ENCODE measurements at places on chromosomes 12 and 14.

- DNase-seq, result no peak
Measured at GRCh38 chr12:46382408-46382963, 9.9 kb upstream of the SLC38A2 start.

- DNase-seq, result no peak
Measured at GRCh38 chr14:52304248-52304904, 9.7 kb upstream of the PTGER2 start.

- DNase-seq, result no peak
Measured at GRCh38 chr14:73058922-73059673, 764 bp downstream of the RBM25 start.

- DNase-seq, result no peak
Measured at GRCh38 chr14:77923131-77923936, 123.4 kb downstream of the ADCK1 start.

DNA sequence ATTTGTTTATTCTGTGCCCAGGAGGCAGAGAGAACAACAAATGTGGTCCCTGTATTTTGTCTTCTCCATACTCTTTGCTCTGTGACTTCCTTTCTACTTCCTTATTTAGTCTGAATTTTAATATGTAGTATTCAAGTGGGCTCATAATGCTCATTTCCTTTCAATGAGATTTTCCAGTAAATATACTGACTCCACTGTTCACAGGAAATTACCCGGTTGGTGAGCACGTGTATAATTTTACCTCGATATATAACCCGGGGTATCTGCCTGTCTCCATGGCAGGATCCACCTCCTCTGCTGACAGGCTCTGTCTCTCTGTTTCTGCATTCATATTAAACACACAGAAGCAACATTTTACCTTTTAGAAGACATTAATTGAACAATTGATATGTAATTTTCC is 166.0 kb downstream of the SLC38A4 start:
- DNase-seq, result no peak

GRCh38 chr14:99252443-99252939 is 19.5 kb downstream of the BCL11B start:
- no peak for DNase-seq

GRCh38 chr14:59582845-59583509 is 6.4 kb upstream of the CCDC175 start:
- DNase-seq, result no peak

DNA sequence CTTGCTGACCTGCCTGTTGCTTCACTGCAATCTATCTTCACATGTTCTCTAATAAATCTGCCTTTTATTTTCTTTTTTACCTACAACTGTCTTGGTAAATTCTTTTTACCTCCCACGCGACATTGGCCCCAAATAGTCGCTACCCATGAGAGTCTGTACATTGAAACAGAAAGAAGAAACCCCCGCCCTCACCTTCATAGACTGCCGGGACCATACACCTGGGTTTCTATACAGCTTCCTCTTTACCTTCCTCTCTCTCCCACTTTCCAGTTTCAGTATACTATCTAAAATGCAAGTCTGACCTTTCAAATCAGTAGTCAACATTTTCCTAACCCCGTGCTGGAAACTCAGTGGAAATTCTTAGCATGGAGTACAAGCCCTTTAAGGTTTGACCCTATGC is 4.8 kb downstream of the SLC8A3 start:
- DNase-seq, result no peak

DNA sequence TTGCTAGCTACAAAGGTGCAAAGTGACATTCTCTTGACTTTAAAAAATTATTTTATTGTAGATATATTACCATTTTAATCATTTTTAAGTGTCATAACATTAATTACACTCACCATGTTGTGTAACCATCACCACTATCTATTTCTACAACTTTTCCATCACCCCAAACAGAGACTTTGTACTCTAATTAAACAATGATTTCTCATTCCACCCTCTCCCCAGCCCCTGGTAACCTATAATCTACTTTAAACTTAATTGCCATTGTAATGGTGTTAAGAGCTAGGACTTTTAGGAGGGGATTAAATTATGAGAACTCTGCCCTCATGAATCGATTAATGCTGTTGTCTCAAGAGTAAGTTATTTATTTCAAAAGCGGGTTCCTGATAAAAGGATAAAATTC is 352.9 kb upstream of the SEL1L start:
- no peak for DNase-seq

GRCh38 chr14:89110110-89110509 is 285.7 kb downstream of the TTC8 start:
- DNase-seq, result no peak

DNA sequence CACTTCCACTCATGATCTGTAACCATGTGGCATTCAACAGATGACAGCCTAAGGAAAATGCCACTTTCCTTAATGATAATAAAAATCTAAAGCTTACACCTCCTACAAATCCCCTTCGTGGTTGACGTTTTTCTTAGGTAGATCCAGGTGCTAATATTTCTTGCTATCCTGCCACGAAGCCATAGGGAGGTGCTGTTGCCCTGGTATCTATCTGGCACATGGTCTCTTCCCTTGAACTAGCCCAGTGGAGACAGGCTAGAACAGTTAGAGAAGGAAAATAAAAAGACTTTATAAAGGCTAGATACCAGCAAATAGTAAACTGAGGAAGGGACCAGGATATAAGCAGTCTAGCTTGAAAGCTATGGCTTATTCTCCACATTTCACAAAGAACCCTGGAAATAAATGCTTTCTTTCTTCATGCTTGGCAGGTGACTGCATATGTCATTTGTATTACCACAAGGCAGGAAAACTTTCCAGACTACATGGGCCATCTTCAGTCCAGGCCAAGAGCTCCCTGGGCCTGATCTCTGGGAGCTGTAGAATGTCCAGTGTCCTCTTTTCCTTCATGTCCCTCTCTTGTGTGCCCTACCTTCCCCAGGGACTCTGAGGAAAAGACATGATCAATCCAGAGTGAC is 15.3 kb downstream of the SPIC start:
- DNase-seq, result no peak

DNA sequence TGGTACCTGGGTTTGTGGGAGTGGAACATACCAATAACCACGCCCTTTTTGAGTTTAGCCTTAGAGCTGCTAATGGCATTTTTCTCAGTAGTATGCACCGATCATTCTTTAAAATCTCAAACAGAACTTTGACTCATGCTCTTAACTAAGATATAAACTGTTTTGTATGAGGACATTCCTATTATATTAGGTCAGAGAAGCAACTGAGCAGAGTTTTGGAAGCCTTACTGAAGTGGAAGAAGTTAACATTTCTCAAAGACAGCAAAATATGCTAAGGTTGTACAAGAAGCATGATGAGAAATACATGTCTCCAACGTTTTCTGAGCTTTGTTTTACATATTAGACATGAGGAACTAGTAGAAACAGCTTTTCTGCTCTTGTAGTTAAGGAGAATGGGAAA is 819.2 kb downstream of the FSCB start:
- no peak for DNase-seq

- no peak for DNase-seq
Measured at GRCh38 chr14:96100161-96101064, 61.3 kb downstream of the C14orf132 start.

DNA sequence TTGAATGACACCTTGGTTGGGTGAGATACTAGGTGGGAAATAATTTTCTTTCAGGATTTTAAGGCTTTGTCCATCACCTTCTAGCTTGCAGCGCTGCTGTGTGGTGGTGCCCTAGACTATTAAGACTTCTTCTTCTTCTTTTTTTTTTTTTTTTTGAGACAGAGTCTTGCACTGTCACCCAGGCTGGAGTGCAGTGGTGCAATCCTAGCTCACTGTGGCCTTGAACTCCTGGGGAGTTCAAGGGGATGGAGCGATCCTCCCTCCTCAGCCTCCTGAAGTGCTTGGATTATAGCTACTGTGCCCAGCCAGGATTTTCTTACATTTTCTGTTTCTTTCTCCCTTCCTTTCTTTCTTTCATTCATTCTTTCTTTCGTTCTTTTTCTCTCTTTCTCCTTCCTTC is 10.3 kb upstream of the MTA1 start:
- DNase-seq, result no peak

DNA sequence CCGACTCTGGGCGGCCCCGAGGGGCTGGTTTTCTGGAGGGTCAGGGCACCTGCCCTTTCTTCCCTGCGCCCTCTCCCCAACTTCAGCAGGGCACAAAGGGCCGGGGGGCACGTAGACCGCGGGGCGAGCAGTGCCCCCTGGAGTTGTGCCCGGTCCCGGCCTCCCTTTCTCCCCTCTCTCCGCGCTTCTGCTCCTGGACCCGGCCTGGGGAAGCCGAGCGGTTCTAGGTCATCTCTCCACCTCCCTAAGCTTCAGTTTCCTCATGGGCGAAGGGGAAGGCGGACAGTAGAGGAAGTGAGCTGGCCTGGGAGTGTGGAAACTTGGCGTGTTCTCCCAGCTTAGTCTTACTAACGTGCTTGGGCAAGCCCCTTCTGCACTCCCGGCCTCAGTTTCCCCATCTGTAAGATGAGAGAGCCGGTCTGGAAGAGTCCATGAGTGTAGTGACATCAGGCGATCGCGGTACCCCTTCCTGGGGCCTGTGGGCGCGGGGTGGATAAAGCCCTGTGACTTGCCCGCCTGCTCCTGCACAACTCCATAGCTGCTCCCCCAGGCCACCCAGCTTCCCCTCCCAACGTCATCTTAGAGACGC is 158.6 kb upstream of the PARP11 start:
- no peak for DNase-seq

- no peak for DNase-seq
Measured at GRCh38 chr12:109625131-109625559, 51.6 kb downstream of the MVK start.

- no peak for DNase-seq
Measured at GRCh38 chr12:8685051-8685450, 12.7 kb upstream of the RIMKLB start.

- DNase-seq, result no peak
Measured at GRCh38 chr14:92647797-92648279, 100.6 kb downstream of the LGMN start.

GRCh38 chr14:38838979-38839323 is 264.1 kb downstream of the SEC23A start:
- DNase-seq, result no peak

DNA sequence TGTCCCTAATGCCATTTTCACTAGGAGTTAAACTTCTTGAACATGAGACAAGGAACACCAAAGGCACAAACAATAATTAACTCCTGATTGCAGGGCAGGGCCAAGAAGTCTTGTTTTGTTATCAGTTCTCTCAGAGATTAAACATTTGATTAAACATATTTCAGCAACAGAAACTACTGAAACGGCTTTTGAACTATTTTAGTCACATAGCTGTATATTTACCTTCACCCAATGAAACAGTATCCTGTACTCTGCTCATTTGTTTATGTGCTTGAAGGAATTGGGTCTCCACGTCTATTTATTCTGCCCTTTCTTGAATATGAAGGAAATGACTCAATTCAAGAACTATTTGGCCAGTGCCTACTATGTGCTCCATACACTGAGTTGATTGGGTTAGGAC is 51.3 kb upstream of the PTCSC3 start:
- DNase-seq, result no peak

DNA sequence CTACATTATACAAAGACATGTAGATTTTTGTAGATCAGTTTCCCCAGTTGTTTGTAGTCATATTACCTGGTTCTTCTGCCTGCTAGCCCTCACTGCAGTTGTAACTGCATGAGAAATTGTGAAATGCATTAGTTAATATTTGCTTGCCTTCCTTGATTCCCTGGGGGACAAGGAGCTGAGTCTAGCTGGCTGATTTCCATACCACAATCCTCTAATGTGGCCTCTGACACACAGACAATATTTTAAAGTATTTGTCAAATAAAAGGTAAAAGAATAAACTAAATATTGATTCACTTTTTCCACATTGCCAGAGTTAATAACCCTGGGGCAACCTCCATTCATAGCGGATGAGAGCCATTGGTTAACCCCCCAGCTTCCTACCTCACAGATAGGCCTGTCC is 128.8 kb upstream of the TMEM132C start:
- no peak for DNase-seq

DNA sequence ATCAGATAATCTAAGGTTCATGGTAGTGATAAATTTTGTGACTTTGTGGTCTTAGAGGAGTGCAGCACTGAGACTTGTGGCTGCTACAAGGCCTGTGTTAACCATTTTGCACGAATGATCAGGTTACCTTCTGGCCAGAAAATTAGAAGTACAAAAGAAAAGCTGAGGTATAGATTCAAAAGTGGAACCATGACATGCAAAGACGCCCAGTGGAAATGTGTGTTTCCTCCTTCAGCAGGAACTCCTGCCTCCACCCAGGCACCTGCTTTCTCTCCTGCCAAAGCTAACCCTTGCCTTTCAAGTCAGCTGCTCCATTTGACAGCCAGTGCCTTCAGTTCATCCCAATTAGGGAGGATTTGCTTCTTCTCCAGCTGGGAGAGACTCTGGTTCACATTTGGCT is 10.1 kb downstream of the PDE6H start:
- DNase-seq, result no peak

DNA sequence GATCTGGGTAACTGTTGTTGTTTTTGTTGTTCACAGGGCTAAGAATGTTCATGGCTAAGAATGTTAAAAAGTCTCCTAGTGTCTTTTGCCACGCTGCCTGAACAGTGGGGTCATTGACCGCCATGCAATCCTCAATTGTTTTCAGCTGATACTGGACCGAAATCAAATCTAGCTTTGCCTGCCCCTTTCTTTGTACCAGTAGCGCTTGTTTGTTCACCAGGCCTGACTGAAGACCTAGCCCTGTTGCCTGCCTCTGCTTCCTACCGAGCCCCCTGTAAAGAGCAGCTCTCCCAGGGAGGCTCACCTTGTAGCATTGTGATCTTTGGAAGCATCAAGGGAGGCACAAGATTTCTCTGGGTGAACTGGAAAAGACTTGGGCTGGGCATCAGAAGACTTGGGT is 6.7 kb downstream of the PSEN1 start:
- no peak for DNase-seq

DNA sequence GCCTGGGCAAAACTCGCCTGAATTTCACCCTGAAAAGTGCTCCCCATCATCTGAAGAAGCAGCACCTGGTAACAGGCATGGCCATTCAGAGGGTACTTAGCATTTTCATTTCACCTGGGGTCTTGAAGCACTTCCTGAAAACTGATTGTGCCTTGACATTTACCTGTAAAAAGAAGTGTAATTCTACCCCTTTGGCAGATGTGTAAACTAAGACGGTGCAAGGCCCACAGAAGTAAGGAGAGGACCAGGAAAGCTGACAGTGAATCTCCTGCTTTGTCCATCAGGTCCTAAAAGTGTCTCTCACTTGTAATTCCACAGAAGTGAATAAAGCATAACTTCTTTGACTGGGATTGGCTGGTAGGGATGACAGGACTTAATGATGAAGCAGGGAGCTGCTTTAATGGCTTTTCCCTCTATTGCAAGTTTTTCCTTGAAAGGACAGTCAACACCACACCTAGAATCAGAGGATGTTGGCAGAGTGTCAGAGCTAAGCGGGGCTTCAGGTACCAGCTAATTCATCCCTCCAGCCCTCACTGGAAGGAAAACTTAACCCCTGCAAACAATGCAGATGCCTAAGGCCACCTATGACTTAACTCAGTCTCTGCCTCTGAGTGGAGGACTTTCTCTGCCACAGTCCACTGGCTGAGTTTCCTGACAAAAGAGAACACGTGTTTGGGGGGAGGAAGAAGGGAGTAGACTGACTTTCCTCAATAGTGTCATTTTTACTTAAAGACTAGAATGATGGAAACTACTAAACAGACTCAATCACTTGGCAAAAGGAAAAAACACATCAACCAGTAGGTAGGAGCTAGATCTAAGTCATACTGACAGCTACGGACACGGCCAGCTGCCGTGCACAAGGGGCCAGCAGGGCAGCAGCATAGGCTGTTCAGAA is 74.7 kb downstream of the NUAK1 start:
- DNase-seq, result no peak
